ENCODE measurements at places on chromosomes 3 and 15. TPM values are rescaled to one million over a fixed set of nuclear protein-coding genes. Genes with fewer than 3 reads are reported as not detected.
A peak's percentile ranks its signal among the peaks of the same experiment; 100 is the strongest.

CAMKV gene
- total RNA-seq: not detected

GRCh38 chr15:58322253-58322652, 109.5 kb upstream of the LIPC start:
- no peaks in the 10 kb centered on the region for H3K36me3 ChIP-seq
- no peaks in the 10 kb centered on the region for H3K27me3 ChIP-seq
- H3K4me1 ChIP-seq: no peaks in the 10 kb centered on the region
- DNase-seq: no peak
- H3K4me3 ChIP-seq: no peak overlapping the region
- no peak overlapping the region for H3K27ac ChIP-seq

DNA sequence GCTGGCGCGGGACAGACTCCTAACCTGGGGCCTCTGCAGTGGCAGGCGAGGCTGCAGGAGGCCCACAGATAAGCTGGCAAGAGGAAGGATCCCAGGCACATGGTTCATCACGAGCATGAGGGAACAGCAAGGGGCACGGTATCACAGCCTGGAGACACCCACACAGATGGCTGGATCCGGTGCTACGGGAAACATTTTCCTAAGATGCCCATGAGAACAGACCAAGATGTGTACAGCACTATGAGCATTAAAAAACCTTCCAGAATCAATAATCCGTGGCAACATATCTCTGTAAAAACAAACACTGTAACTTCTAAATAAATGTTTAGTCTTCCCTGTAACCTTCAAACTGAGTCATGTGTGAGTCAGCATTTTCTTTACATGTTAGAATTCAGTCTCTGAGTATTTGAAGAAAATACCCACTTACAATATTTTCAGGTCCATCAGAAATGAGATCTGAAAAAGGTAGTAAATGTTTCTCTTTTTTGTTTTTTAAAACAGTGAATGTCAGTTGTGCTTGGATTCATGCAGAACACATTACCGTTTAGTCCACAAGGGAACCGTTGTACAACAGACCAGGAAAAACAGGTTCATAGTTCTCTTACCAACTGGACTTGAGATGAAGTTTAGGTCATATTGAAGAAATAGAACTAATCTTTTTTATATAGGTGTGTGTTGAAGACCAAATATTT, 75.9 kb downstream of the BOC start:
- DNase-seq: no peak
- no peak overlapping the region for H3K27ac ChIP-seq
- H3K36me3 ChIP-seq: no peaks in the 10 kb centered on the region
- no peaks in the 10 kb centered on the region for H3K27me3 ChIP-seq

DNA sequence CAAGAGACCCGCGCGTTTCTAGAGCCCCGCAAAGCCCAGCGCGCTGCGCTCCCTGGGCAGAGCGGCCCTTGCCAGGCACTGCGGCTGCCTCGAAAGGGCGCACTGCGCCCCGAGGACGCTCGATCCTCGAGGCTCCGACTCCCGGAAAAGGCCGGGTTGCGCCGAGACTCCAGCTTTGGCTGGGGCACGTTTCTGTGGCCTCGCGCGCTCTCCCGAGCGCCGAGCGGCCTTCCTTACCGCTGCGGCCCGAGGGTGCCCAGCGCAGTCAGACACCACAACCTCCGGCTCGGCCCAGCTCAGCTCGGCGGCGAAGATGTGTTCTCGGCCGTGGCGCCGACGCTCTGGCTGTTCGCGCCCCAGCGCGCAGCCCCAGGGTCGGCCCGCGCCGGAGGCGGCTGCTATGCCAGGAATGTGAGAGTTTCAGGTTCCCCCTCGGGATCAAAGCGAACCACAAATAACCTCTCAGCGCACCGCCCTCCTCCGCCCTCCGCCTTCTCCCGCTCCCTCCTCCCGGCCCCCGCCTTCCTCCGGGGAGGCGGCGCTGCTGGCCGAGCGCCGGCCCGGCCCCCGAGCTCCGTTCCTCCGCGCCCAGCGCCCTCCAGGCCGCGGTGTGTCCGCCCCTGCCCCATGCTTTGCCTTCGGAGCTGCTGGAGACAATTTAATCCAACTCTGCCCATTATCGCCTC, at the start of gene AMOTL2:
Gene AMOTL2, minus strand, starts transcription at position 343 of the 686 bp plus-strand sequence. CDS start 3,014 bp downstream, outside the sequence.
- peak within 1 kb of the TSS; percentile 82 for H3K4me3 ChIP-seq
- DNase-seq: peak; percentile 64
- H3K27me3 ChIP-seq: no peaks in the 10 kb centered on the region
- H3K27ac ChIP-seq: peak within 1 kb of the TSS; percentile 91
- peaks cover 4% of the 10 kb centered on the region for H3K36me3 ChIP-seq
- peaks cover 52% of the 10 kb centered on the region for H3K4me1 ChIP-seq

DNA sequence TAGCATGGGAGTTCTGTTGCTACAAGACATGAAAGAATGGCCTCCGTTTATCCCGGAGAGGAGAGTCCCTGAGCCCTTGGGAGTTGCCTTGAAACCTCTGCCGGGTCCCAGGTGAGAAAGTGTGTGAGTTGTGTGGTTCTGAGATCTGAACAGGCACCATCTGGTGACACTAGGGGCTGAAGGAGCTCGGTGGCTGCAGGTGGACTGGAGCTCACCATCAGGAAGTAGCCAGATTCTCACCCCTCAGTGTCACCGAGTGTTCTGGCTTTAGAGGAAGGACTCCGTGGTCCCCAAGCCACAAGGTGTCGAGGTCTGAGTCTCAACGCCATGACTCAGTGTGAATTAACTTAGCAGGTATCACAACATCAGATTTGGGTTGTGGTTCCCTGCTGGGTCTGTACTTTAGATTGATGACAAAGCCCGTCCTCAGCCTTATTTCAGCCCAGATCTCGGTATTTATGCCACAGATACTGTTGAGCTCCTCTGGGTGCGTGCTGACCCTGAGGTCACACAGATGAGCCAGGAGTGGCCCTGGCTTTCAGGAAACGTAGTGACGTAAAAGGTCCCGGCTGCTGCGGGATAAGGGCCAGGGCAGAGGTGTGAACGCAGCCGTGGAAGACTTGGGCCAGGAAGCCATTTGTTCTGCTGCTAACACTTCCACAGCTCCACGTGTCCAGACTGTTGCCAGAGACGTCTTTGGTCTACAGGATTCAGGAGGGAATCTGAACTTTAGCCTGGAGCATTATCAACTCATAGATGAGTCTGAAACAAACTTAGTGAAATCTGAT, 54.4 kb downstream of the PGPEP1L start:
- H3K27ac ChIP-seq: no peak overlapping the region
- DNase-seq: no peak
- H3K4me3 ChIP-seq: no peak overlapping the region
- H3K27me3 ChIP-seq: no peaks in the 10 kb centered on the region
- no peaks in the 10 kb centered on the region for H3K36me3 ChIP-seq
